ENCODE measurements at places on chromosomes 7 and 10. TPM values are rescaled to one million over a fixed set of nuclear protein-coding genes. Genes with fewer than 3 reads are reported as not detected.

Gene SAP25
- 0.60 TPM for total RNA-seq

GRCh38 chr7:107104801-107105200 lies 60.3 kb downstream of the PRKAR2B start:
- no peaks in the 10 kb centered on the region for H3K36me3 ChIP-seq
- DNase-seq = no peak
- no peak overlapping the region for H3K4me3 ChIP-seq
- peaks cover 11% of the 10 kb centered on the region for H3K4me1 ChIP-seq

Gene GRID2IP
- not detected for total RNA-seq

DNA sequence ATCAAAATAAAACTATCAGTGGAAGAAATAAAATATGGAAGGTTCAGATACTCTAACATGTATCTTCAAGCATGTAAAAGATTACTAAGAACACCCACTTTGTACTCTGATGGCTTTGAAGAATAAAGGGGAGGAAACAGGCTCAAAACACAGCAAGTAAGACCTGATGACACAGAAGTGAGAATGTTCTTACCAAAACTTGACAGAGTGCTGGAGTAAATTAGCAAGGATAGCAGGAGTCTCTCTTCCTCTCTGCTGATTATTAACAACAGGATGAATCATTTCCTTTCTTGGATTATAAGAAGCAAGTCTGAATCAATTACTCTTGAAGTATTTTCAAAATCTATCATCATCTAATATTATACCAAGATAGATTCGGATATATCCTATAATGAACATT lies 47.5 kb downstream of the GLI3 start:
- no peaks in the 10 kb centered on the region for H3K36me3 ChIP-seq
- no peak overlapping the region for H3K4me3 ChIP-seq
- no peak for DNase-seq

Gene CC2D2B
- total RNA-seq = not detected

Gene LRRN3
- total RNA-seq = not detected

- H3K36me3 ChIP-seq = no peaks in the 10 kb centered on the region
- no peak overlapping the region for H3K27ac ChIP-seq
- DNase-seq = no peak
- H3K27me3 ChIP-seq = no peaks in the 10 kb centered on the region
- no peak overlapping the region for H3K4me3 ChIP-seq
- no peaks in the 10 kb centered on the region for H3K4me1 ChIP-seq
These were observed 191.7 kb downstream of the TCERG1L start for GRCh38 chr10:131119626-131120355.

DNA sequence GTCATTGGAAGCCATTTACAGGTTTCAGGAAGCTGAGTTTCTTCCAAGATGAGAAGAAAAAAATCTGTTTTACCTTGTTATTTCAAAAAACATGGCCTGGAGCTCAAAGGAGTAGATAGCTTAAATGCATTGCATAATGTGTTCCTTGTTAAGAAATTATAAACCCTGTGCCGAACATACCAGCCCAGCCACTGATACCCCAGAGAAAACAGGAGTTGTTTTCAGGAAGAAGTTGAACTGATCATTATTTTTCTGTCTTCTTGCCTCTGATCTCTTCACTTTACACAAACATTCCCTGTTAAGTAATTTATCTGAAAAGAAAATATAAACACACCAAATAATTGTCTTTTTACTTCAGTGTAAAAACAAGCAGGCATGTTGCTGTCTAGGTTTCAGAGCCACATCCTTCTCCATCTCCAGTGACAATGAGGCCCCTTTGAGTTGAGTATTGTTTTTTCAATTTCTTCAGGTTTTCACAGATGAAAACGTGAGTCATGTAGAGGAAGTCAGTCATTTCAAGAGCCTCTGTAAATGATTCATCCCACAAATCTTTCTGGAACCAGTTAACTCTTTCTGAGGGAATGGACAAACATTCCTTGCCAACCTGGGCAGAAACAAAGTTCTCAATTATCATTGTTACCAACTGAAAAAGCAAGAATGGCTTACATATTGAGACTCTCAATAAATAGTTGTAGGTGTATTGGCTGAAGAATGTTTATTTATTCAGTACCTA lies 244.2 kb downstream of the IPMK start:
- H3K4me3 ChIP-seq = no peak overlapping the region
- H3K4me1 ChIP-seq = peaks cover 35% of the 10 kb centered on the region
- H3K27me3 ChIP-seq = no peaks in the 10 kb centered on the region
- H3K27ac ChIP-seq = peak overlapping the region; percentile 70
- no peaks in the 10 kb centered on the region for H3K36me3 ChIP-seq
- DNase-seq = peak; percentile 50

DNA sequence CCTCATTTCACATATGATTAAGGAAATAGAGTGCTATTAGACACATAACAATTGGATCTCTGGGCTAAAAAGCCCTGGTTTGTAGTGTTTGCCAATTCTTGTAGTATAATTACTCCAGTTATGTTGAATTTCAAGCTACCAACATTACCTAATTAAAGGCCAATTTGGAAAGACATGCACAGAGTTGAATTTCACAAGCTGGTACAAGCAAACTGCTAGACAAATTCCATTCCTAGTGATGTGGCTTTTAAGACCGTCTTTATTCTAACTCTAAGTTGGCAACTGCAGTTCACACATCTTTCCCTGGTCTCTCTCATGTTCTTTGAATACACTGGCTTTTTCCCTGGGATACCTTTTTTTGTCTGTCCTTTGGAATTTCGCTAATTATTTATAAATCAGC lies 384.1 kb upstream of the CNTNAP2 start:
- DNase-seq = no peak
- no peak overlapping the region for H3K27ac ChIP-seq
- no peaks in the 10 kb centered on the region for H3K4me1 ChIP-seq
- H3K4me3 ChIP-seq = no peak overlapping the region
- H3K36me3 ChIP-seq = no peaks in the 10 kb centered on the region

Gene AP5Z1
- 37.7 TPM for total RNA-seq

DNA sequence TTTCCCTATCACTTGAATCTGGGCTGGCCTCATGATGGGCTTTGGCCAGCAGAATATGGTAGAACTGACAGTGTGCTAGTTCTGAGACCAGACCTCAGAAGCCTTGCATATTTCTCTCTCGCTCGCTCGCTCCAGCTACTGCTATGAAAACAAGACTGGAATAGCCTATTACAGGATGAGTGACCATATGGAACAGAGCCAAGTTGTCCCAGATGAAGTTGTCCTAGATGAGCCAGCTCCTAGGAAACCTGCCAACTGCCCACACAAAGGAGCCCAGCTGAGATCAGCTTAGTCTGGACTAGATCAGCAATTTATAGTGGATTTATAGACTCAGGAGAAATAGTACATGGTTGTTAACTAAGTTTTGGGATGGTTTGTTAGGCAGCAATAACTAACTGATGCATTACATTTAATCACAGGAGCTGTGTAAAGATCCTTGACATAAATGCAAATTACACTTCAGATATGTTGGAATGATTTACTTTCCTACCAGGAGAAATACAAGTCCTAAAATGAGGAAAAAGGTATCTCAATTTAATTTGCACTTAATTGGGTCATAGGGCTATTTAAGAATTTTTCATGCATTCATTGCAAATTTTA lies 6.8 kb upstream of the HECW1 start:
- no peak for DNase-seq
- no peaks in the 10 kb centered on the region for H3K4me1 ChIP-seq
- no peak overlapping the region for H3K4me3 ChIP-seq
- H3K36me3 ChIP-seq = no peaks in the 10 kb centered on the region
- peaks cover 2% of the 10 kb centered on the region for H3K27me3 ChIP-seq

GRCh38 chr7:22802426-22802825 lies 20.2 kb downstream of the TOMM7 start:
- no peak for DNase-seq
- H3K4me1 ChIP-seq = no peaks in the 10 kb centered on the region
- H3K27ac ChIP-seq = no peak overlapping the region
- H3K27me3 ChIP-seq = no peaks in the 10 kb centered on the region

Gene EEF1AKMT2
- 53.3 TPM for total RNA-seq

DNA sequence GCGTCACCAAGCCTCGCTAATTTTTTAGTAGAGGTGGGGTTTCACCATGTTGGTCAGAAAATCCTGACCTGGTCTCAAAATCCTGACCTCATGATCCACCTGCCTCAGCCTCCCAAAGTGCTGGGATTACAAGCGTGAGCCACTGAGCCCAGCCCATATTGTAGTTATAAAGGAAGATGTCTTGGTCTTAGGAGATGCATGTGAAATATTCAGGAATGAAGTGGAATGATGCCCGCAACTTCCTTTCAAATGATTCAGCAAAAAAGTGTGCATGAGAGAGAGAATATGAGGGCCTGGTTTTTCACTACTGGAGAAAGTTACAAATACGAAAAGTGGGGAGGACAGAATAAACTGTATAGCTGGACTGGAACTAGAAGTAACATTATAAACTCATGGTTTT lies 15.9 kb downstream of the TMEM209 start:
- no peaks in the 10 kb centered on the region for H3K27me3 ChIP-seq
- peaks cover 30% of the 10 kb centered on the region for H3K36me3 ChIP-seq
- H3K27ac ChIP-seq = no peak overlapping the region
- H3K4me3 ChIP-seq = no peak overlapping the region
- no peaks in the 10 kb centered on the region for H3K4me1 ChIP-seq

DNA sequence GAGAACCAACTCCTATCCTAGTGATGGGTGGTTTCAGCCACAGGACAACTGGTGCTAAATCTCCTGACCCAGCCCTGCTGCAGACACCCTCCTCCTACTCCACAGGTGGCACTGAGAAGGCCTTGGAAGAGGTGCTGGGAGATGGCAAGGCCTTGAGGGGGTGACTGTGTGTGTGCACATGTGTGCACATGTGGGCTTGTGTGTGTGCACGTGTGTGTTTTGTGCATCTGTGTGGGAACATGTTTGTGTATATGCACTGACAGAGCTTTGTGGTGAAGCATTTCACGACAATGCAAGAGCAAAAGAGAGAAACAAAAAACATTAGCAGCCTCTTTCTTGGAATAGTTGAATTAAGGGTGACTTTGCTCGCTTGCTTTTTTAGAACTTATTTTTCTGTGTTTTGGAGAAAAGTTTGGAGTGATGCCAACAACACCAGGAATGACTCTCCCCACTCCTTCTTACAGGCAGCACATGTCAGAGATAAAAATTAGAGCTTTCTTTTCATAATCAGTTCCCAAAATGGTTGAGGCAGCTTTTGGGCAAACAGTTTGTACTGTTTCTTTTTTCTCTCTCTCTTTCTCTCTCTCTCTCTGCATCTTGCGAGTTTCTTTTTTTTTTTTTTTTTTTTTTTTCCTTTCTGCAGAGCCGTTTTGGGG lies 69.5 kb downstream of the SEC61G start:
- no peak overlapping the region for H3K4me3 ChIP-seq
- 0 out of 2 replicates have a peak, but pooled peaks cover 8% of the 10 kb centered on the region for H3K27me3 ChIP-seq
- H3K27ac ChIP-seq = no peak overlapping the region
- H3K4me1 ChIP-seq = no peaks in the 10 kb centered on the region
- no peak for DNase-seq
- H3K36me3 ChIP-seq = no peaks in the 10 kb centered on the region

GRCh38 chr10:58164517-58164916 lies 103.2 kb downstream of the IPMK start:
- no peak for DNase-seq
- H3K36me3 ChIP-seq = no peaks in the 10 kb centered on the region
- H3K27ac ChIP-seq = no peak overlapping the region

Gene ADARB2
- not detected for total RNA-seq

DNA sequence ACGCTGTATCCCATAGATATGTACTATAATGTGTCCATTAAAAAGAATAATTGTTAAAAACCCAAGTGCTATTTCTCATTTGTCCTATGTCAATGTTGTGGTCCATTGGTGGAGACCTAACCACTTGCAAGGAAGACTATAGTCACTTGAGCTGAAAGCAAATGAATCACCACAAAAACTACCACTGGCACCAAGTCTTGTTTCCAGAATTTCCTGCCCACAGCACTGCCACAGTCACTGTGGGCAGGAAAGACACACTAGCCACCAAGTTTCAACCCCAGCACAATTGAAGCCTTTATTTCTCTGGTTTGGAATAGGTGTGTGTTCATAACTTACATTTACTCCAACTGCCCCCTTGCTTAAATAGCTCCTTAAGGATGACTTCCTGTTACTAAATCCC lies 12.4 kb downstream of the DIP2C start:
- peaks cover 21% of the 10 kb centered on the region for H3K4me1 ChIP-seq
- H3K4me3 ChIP-seq = no peak overlapping the region
- no peak overlapping the region for H3K27ac ChIP-seq

DNA sequence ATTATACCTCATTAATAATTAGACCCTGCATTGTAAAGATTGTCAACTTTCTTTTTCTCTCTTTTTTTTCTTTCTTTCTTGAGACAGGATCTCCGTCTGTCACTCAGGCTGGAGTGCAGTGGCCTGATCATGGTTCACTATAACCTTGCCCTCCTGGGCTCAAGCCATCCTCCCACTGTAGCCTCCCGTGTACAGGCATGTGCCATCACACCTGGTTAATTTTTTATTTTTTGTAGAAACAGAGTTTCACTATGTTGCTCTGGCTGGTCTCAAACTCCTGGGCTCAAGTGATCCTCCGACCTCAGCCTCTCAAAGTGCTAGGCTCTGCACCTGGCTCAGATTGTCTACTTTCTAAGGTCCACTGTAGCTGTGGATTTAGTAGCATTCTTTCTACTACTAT lies 50.7 kb downstream of the MDFIC start:
- no peak overlapping the region for H3K27ac ChIP-seq
- H3K4me3 ChIP-seq = no peak overlapping the region
- DNase-seq = no peak
- H3K4me1 ChIP-seq = peaks cover 24% of the 10 kb centered on the region
- H3K36me3 ChIP-seq = peaks cover 3% of the 10 kb centered on the region

Gene ELOVL3
- total RNA-seq = not detected

Gene FRMD4A
- 4.6 TPM for total RNA-seq

- H3K4me3 ChIP-seq = no peak overlapping the region
- no peak for DNase-seq
- H3K27ac ChIP-seq = no peak overlapping the region
These were observed 405.5 kb upstream of the CELF2 start for GRCh38 chr10:10612151-10612550.

Gene ZFAND2A
- 28.5 TPM for total RNA-seq

GRCh38 chr10:51090190-51090589 lies 15.9 kb downstream of the PRKG1 start:
- no peaks in the 10 kb centered on the region for H3K36me3 ChIP-seq
- no peaks in the 10 kb centered on the region for H3K4me1 ChIP-seq
- no peak overlapping the region for H3K4me3 ChIP-seq
- no peak overlapping the region for H3K27ac ChIP-seq
- no peaks in the 10 kb centered on the region for H3K27me3 ChIP-seq

DNA sequence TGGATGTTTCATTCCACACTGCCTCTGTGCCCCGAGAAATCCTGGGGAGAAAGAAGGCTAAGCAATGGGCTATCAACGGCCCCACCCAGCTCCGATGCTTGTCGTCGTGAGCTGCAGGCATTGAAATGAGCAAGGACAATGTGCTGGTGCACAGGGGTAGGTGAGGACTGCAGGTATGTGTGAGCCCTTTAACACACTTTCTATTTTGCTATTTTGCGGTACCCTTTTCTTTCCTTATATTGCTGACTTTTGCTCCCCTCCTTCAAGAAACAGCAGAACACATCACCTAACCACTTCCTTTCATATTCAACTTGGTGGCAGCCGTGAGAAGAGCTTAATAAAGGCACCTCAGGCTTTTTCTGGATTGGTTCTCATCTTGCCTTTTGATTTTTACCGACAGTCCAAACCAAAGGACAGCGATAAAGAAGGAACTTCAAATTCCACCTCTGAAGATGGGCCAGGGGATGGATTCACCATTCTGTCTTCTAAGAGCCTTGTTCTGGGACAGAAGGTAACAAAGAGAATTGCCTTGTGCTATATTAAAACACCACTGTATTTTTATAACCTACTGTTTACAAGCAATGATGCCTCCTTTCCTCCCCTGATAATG lies 39.2 kb downstream of the AIFM2 start:
- no peaks in the 10 kb centered on the region for H3K4me1 ChIP-seq
- H3K4me3 ChIP-seq = no peak overlapping the region
- H3K27me3 ChIP-seq = no peaks in the 10 kb centered on the region
- H3K27ac ChIP-seq = no peak overlapping the region
- H3K36me3 ChIP-seq = peaks cover 18% of the 10 kb centered on the region

Gene ZNF425
- 2.5 TPM for total RNA-seq

Measured in SJSA1 (cell line).